T-helper 2 cell (primary cell): ENCODE measurements at places on chromosomes 7 and 10.
A peak's percentile ranks its signal among the peaks of the same experiment; 100 is the strongest.

DNA sequence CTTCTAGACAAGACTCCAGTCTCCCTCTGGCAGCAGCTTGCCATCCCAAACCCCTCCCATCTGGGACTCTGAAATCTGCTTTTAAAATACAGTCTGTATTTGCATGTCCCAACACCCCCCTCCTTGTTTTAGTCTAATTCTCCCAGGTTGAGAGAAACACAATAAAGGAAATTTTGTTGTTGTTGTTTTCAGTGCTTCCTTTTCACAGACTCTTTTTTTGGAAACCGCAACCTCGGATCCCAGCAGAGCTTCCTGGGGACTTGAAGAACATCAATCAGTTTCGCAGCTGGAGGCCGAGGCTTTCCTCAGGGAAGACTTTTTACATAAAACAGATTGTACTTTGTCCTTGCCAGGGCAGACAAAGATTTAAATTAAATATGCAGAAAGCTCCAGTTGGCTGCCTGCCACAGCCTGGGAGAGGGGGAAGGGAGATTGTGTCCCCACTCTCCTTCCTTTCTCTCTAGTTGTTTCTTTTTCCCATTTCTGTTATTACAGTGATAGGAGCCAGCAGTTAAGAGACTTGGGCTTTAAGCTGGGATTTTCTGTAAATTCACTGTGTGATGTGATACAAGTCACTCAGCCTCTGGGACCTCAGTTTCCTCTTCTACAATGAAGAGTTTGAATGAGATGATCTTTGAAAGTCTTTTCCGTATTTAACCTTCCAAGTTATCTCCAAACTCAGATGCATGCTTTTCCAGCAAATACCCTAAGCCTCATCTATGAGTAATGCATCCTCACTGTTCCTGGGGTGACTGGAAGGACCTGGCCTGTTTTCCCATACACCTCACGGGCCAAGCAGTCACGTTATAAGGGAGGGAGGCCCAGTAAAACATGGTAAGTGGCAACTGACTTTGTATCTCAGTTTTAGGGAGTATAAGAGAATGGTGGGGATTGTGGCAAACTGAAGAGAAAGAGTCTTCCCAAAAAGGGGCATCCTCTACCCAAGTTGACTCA is 192.3 kb downstream of the REEP3 start:
- DNase-seq, result no peak

DNA sequence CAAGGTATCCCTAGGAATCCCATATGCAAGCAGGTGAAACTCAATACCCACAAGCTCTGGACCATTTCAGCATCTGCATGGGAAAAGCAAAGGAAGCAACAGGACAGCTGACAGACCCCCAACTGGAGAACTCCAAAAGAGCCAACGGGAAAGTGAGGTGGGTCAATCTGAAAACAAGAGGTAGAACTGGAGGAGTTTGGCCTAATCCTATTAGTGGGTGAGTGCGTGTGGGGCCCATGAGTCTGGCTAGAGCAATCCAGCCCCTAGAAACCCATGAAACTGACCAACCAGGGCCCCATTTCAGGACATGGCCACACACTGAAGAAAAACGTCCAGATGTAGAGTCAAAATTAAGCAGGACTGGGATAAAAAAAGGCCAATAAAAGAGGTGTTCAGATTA is 26.6 kb upstream of the WNT8B start:
- DNase-seq, result no peak

DNA sequence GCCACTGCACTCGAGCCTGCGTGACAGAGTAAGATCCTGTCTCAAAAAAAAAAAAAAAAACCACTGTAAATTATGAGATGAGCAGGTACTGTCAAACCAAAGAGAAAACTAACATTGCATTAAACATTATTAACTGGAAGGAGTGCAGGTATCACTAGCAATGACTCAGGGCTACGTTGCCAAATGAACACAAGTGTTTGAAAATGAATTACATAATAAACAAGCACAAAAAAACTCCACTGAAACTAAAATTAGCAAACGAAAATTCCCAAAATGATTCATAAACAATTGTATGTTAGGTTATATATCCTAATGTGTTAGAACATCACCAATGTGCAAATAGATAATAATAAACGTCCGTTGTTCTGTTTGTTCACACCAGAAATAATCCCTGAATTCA is 42.8 kb downstream of the NSUN6 start:
- DNase-seq, result no peak

- no peak for DNase-seq
Measured at GRCh38 chr7:47183862-47184590, 397.9 kb downstream of the TNS3 start.

DNA sequence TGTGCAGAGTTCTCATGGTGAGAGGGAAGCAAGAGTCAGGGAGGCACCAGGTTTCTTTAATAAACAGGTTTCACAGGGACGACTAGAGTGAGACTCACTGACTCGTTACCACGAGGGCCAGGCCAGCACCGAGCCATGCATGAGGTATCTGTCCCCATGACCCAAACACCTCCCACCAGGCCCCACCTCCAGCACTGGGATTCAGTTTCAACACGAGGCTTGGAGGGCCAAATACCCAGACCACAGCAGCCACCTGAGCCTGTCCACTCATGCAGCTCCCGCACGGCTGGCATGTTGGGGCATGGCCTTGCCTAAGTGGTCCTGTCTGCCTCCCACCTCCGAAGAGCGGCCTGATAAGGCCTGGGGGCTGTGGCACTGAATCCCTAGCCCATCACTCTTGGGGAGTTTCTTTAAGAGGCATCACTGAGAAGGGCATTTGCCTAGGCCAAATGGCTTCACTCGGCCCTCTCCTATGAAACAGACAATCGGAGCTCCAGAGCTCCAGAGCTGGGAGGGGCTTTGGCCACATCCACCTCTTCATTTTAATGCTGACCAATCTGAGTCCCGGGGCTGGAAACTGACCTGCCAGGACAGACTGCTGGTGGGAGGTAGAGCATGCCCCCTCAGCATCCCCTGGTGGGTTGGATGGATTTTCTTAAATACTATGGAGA is 157.8 kb downstream of the DNAJB6 start:
- no peak for DNase-seq

DNA sequence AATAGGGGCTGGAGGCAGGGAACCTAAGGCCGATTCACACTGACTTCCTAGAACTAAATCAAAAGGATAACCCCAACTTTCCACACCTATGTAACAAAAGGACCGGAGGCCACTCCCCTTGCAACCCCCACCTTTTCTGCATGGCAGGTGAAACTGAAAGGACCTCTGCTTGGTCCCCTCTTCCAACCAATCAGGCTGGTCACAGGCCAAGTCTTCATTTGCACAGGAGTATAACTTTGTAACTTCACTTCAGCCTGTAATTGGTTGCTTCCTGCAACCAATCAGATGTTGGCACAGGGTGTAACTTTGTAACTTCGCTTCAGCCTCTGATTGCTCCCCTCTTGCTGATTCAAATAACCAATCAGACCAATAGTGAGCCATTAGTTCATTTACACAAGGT is 190.0 kb downstream of the FAM107B start:
- peak; percentile 89 for DNase-seq

DNA sequence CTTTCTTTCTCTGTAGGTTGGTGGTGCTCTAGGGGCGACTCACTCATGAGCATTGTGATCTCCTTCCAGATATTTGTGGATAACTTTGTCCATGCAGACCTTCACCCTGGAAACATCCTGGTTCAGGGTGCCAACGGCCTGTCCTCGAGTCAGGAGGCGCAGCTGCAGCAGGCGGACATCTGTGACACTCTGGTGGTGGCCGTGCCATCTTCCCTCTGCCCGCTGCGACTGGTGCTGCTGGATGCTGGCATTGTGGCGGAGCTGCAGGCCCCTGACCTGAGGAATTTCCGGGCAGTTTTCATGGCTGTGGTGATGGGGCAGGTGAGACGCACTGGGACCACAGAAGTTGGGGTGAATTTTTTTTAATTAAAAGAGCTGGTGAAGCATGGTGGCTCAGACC is 9.6 kb upstream of the NDUFB2 start:
- DNase-seq, result no peak

DNA sequence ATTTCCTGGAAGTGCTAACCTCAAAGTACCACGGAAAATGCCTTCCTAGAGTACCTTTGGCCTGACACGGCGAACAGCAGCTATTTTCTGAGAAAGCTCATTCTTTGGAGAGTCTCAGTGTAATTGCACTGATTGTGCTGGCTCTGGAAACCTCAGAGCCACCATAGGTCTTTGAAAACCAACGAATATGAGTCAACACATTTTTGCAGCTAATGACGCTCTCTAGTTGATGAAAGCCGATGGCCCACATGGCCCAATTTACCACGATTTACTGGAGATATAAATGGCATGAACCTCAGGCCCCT is 187.1 kb downstream of the ADARB2 start:
- no peak for DNase-seq

DNA sequence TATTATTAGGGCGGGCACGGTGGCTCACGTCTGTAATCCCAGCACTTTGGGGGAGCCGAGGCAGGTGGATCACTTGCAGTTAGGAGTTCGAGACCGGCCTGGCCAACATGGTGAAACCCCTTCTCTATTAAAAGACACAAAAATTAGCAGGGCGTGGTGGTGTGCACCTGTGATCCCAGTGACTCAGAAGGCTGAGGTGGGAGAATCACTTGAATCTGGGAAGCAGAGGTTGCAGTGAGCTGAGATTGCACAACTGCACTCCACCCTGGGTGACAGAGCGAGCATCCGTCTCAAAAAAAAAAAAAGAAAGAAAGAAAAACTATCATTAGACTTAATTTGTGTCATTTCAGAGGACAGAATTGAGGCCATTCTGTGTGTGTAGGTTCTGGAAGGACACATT is 752.7 kb upstream of the GALNT17 start:
- DNase-seq, result no peak

- no peak for DNase-seq
Measured at GRCh38 chr7:2818121-2818520, 26.0 kb downstream of the GNA12 start.

DNA sequence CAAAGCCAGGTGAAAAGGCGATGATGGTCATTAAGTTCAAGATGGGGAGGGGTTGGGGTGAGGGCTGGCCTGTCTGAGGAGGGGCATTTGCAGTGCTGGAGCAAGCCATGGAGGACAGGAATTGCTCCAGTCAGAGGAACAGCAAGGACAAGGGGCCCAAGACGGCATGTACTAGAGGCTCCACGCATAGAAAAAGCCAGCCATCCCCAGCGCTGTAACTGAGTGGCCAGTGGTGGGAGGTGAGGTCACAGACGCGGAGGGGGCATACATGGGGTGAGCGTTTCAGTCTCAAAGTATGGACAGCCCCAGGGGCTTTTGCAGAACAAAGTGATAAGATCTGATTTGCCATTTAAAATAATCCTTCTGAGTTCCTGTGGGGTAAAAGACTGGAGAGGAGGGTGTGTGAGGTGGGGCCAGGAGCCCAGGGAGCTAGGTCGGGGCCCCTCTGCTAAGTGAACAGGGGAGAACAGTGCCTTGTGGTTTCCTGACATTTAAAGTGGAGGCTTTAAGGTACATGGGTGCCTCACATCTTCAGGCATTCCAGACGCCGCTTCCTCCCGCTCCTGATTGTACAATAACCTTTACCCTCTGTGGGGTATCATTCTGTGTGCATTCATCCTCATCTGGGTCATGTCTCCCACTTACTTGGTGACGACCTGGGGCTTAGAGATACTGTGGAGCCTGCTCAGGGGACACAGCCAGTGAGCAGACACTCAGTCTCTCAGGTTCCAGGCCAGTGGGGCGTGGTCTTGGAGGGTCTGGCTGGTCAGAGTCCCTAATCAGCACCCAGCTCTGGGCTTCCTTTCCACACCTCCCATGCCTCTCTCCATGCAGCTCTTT is 105.6 kb upstream of the GPR26 start:
- no peak for DNase-seq

GRCh38 chr10:6144406-6145165 is 55.8 kb downstream of the RBM17 start:
- peak; percentile 78 for DNase-seq

DNA sequence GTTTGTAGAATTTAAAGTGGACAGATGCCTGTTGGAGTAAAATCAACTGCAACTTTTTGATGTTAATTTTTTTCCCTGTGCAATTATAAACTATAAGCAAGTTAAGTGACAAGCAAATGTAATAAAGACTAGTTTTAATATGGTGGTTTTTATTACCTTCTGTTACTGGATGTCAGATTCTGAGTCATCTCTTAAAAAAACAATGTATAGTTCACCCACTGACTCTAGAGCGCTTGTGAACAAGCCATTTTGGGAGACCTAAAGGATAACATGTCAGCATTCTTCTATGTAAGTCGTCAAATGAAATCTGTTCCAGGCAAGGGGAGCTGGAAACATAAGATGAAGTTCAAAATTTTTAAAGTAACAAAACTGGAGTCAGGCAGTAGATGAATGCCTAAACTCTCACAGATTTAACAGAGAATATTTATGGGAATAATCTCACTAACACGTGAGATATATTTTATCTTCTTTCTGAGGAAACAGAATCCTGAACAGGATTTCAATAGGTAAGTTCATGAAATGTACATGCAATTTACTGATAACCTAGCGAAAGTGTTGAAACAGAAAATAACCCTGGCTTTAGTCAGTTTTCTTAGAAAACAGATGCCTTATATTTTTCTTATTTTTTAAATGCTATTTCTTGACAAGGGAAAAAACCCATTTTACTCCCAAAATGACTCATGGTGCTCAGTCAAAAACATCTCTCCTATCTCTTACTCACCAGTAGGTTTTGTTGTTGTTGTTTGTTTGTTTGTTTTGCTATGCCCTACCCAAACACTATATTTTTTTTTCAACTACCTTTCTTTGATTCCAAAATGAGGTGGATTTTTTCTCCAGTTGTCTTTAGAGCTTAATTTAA is 91.7 kb downstream of the SLC39A12 start:
- no peak for DNase-seq

DNA sequence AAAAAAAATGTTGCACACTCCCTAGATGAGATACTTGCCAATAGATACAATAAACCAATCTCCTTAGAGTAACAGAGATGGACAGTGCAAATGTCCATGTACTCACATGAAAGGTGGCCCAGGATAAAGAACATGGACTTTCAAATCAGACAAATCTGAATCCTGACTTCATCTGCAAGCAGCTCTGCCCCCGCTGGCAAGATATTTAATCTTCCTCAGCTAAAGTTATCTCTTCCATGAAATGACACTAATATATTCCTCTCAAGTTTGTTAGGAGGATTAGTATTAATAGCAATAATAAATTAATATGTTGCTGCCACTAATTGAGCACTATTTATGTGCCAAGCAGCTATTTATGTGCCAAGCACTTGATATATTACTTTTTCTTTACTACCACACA is 148.6 kb upstream of the YAE1 start:
- DNase-seq, result no peak

DNA sequence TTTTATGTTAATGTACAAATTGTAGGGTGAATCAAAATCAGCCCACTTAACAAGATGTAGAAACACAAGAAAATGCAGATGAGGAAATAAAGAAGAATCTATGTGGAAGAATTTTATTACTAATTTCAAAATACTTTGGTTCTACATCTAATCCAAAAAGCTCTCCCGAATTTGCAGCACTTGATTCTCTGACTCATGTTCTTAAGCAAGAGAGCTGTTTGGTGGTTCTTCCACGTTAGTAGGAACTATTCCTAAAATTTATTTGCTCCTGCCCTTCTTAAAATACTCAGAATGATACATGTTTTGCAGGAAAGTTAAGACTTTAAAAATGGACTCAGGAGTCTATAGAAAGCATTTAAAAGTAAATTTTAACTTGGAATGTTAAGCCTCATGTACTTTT is 91.8 kb downstream of the ZMYND11 start:
- DNase-seq, result no peak

GRCh38 chr10:34956756-34957155 is 133.4 kb downstream of the CUL2 start:
- no peak for DNase-seq
